ENCODE measurements at places on chromosomes 12 and 14.

DNA sequence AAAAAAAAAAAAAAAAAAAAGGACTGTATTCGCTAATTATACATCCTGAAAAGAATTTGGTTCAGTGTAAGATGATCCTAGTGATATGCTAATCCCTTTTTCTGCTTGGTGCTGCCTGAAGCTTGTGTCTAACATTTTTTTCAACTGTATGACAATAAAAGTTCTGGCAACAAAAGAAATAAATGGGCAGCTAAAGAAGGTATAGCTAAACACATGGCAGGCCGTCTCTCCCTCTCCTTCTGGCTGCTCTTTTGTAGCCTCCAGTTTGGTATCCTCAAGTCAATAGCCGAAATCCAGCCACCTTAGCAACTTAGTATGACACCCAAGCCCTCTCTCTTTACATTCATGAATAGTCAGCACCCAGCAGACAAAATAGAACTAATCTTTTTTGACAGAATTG is 198.3 kb upstream of the OTX2 start:
- DNase-seq, result no peak

GRCh38 chr12:97005646-97006045 is 98.6 kb downstream of the NEDD1 start:
- DNase-seq, result no peak

- no peak for DNase-seq
Measured at GRCh38 chr12:76878099-76878898, 520 bp downstream of the CSRP2 start.

- no peak for DNase-seq
Measured at GRCh38 chr14:73234586-73235394, 2.5 kb upstream of the PAPLN start.

- DNase-seq, result no peak
Measured at GRCh38 chr12:32400114-32400672, 835 bp downstream of the FGD4 start.

- DNase-seq, result no peak
Measured at GRCh38 chr12:132131229-132131628, 12.9 kb downstream of the DDX51 start.

DNA sequence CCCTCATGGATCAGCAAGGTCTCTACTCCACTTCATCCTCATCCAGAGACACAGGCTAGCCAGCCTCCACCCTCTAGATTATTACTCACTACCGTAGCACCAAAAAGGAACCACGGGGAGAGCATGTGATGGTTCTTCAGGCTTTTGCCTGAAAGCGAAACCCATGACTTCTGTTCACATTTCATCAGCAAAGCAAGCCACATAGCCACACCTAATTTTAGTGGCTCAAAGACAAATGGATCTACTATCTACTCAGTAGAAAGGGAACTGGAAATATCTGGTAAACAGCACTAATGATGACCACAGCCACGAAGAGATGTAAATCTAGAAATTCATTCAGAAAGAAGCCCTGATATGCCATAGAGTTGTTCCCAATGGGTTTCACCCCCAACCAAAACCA is 51.4 kb downstream of the VCPKMT start:
- DNase-seq, result peak; percentile 16

DNA sequence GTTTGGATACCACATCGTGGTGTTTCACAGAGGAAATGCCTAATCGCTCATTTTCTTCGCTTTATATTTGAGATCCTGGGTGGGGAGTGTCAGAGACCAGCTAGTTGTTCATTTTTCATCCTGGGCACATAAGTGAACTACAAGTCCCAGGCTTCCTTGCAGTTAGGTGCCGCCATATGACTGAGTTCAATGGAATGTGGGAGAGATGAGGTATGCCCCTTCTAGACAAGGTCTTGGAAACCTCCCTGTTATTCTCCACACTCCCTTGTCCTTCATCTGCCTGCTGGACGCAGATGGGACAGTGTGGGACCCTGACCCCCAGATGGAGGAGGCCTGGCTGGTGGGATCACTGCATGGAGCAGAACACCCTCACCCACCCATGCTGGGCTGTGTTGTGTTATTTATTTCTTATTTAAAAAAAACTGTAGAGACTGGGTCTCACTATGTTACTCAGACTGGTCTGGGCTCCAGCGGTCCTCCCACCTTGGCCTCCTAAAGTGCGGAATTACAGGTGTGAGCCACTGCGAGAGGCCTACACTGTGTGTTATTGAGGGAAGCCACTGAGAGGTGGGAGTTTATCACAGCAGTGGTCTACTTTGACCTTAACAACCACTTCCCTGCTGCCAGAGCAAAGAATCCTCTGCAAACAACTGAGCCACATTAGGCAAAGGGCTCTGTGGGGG is 42.9 kb upstream of the VRK1 start:
- DNase-seq, result no peak

DNA sequence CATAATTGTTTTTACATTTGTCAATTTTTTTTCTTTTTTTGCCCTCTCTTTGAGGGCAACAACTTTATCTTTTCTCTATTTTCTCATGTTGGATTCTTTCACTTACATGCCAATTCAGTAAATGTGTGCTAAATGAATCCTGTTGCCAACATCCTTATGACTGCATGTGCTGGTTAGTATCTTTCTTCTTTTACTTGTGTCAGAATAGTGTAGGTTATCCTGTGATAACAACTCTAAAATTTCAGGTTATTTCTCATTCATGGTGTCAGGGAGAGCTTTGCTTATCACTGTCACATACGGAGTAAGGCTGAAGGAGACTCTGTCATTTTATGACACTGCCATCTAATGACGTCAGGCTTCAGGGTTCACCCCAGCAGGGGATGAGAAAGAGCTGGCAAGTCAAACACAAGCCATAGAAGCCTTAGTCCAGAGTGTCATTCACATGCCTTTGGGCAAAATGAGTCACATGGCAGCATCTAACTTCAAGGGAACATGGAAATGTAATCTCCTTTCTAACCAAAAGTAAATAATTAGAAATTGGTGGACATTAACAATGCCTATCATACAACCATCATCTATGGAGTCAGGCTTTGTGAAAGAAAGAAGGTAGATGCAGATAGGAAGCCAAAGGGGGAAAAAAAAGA is 242.5 kb upstream of the ATP2B1 start:
- DNase-seq, result no peak

- DNase-seq, result no peak
Measured at GRCh38 chr12:10027311-10027710, 3.2 kb upstream of the CLEC9A start.

GRCh38 chr12:121534495-121535148 is 46.2 kb downstream of the KDM2B start:
- DNase-seq, result no peak

DNA sequence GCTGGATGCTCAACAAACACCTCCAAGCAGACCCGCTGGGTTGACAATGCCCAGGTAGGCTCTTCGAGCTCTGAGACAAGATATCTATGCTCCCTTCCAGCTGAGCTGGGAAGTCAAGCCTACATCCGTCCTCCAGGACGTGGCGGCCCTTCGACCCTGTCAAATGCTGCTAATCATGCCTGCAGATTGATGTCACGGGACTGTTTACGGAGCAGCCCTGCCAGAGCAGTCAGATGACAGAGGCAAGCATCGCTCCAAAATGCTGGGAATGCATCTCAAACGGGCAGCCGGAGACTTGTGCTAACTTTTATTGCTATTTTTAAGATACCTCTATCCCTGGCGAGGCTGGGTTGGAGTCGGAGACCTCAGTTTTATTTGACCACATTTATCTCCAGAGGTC is 139.2 kb downstream of the NTF3 start:
- no peak for DNase-seq

- DNase-seq, result peak; percentile 58
Measured at GRCh38 chr14:72024043-72024407, 91.8 kb downstream of the RGS6 start.
